ENCODE measurements at places on chromosomes 5 and 9. TPM values are rescaled to one million over a fixed set of nuclear protein-coding genes. Genes with fewer than 3 reads are reported as not detected.

DNA sequence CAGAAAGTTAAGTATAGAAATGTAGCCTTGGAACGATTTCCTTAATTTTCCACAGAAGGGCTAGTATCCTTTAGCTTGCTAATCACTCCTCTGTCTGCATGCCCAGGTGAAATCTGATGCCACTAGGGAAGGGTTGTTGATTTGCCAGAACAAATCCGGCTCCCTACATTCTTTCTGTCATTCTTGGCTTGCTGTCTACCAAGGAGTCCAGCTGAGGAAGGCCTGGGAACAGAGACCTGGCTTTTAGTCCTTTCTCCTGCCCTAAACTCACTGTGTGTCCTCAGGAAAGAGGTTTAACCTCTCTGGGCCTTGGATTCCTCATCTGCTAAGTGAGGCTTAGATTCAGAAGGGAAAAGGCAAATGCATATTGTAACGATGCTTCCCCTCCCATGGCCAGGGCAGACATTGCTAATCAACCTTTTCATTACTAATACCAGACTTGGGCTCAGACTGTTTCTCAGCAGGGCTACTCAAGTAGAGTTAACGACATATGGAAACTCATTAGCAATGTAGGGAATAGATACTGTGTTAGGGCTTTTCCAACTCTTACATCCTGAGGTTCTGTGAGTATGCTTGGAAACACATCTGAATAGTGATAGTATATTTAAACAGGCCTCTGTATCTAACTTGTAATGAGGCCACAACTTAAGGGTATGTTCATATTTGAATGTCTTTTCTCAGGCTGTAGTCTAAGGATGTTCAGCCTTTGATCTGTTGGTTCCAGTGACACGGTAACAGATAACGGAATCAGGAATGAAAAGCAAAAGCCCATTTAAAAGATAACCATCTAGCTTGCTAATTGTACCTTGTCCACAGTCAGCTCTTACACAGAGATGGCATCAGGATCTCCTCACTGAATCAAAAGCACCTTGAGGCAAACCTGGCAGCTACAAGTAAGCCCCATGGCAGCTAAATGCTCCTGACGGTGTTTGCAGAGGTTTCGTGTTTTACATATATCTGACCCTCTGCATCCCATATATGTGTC is 4.1 kb downstream of the GALNT10 start:
- DNase-seq, result no peak

GRCh38 chr9:91220021-91220420 is 141.7 kb downstream of the AUH start:
- no peak for DNase-seq

The SLC35D2 gene
- 16.2 TPM for total RNA-seq

The IRX1 gene
- total RNA-seq, result not detected

DNA sequence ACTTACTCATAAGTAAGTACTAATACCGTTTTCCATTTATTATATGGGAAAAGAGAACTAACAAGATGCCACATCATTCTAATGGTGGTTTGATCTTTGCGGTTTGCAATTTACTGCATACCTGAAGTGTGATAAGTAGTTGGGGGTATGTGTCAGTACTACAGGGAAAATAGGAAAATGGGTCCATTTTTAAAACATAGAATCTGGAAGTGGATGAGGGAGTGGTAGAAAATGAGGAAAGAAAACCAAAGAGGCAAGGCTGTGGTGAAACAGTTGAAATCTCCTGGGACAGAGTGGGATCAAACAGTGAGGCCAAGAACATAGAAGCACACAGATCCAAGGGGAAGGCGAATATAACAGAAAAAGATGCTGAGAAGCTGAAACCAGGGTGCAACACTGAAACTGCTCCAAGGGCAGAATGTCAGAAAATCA is 6.7 kb downstream of the ADAMTSL1 start:
- DNase-seq, result no peak

DNA sequence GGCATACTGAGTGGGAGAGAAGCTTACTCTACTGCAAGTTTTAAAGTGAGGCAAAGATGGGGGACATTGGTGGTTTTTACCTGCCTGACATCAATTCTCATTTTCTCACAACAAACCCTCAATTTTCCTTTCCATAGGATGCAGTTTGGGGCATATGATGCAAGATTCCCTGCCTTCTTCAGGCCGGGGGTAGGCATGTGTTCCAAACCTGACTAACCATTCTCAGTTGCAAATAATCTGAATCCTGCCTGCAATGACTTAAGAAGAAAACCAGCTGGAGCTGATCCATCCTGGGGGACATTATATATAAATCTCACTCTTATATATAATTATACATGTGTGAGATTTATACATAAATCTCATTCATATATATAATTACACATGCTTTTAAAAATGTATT is 223.6 kb upstream of the EFNA5 start:
- no peak for DNase-seq

DNA sequence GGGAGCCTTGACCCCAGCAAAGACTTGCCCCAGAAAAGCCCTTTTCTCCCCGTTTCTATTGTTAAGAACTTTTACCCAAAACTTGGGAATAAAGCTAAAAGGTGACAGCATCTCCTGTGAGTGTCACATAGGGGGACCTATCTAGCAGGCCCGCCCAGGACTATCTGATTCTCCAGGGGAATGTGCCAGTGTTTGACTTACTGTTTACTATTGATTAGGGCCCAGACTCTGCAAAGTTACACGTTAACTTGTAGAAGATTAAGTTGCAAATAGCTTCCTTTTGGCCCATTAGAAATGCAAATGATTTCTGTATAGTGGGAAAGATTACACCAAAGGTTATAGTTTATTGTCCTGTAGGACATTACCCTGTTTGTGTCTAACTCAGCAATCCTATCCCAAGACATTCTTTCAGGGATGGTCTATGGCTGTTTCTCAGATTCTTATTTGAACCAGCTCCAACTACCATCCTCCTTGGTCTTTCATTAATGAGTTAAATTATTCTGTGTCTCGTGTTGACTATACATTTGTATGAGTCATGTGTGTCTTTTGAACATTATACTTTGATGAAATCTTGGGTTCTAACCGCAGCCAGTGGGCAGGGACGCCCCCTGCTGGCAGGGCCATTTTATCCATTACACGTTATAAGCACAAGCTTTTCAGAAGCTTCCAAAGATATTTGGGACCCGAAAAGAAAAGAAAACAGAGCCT is 60.7 kb downstream of the HRH2 start:
- no peak for DNase-seq

- no peak for DNase-seq
Measured at GRCh38 chr9:98593354-98594253, 115.1 kb downstream of the GABBR2 start.

DNA sequence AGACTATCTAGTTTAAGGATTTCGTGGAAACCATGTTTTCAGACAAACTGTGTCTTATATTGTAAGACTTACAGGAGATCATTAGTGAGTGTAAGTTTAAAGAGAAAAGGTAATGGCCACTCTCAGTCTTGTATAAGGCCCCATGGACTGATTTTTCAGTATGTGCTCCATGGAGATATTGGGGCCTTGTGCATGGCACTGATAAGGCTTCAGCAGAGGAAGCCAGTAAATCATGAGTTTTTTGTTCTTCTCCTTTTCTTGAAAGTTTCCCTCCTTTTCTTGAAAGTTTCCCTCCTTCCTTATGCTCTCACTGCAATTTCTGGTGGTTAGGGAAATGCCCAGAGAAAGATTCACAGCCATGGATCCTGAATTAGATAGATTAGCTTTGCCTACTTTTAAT is 471.3 kb downstream of the LRRC70 start:
- no peak for DNase-seq

The CCNI2 gene
- 1.1 TPM for total RNA-seq

DNA sequence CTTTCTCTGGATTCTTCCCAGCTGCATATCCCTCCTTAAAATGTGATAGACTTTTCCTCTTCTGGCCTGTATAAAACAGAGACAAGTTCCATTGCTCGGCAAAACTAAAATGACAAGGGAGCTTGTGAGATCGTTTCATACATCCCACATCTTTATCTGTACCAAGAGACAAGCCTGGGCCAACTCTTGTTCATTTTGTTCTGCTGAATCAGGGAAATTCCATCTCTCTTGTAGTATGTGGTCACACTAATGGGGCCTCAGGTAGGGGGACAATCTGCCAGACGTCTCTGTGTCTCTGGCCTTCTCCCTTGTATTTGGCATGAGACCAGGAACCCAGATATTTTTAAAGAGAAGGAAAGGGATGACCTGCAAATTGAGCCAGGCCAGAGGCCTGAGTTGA is 18.6 kb upstream of the PAPPA start:
- DNase-seq, result no peak

GRCh38 chr9:94086486-94087345 is 2.5 kb downstream of the PTPDC1 start:
- no peak for DNase-seq

The CFAP90 gene
- not detected for total RNA-seq

- DNase-seq, result no peak
Measured at GRCh38 chr5:135839566-135839965, 5.1 kb downstream of the SLC25A48 start.

GRCh38 chr5:172010278-172010677 is 3.8 kb upstream of the FBXW11 start:
- no peak for DNase-seq

The SPEF2 gene
- 1.00 TPM for total RNA-seq

DNA sequence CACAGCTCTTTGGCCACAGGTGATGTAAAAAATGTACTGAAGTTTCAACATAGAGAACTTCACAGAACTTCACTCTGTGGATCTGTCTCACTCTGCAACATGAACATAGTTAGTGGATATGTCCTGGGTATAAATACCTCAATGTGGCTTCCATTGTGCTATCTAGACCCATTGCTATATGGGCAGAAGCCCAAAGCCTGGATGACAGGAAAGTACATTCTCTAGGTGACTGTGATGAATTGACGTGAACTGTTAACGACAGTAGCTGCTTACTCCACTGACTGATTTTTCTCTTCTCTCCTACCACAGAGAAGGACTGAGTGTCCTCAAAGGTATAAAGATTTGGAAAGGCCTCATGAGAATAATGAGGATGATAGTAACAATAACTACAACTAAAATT is 270.1 kb upstream of the FTMT start:
- DNase-seq, result no peak

GRCh38 chr9:94232428-94232827 is 26.7 kb upstream of the ZNF169 start:
- DNase-seq, result no peak

GRCh38 chr9:70127540-70128416 is 84.1 kb downstream of the MAMDC2 start:
- DNase-seq, result no peak

- no peak for DNase-seq
Measured at GRCh38 chr5:6418679-6419276, 29.9 kb upstream of the UBE2QL1 start.

The DMGDH gene
- 0.87 TPM for total RNA-seq

DNA sequence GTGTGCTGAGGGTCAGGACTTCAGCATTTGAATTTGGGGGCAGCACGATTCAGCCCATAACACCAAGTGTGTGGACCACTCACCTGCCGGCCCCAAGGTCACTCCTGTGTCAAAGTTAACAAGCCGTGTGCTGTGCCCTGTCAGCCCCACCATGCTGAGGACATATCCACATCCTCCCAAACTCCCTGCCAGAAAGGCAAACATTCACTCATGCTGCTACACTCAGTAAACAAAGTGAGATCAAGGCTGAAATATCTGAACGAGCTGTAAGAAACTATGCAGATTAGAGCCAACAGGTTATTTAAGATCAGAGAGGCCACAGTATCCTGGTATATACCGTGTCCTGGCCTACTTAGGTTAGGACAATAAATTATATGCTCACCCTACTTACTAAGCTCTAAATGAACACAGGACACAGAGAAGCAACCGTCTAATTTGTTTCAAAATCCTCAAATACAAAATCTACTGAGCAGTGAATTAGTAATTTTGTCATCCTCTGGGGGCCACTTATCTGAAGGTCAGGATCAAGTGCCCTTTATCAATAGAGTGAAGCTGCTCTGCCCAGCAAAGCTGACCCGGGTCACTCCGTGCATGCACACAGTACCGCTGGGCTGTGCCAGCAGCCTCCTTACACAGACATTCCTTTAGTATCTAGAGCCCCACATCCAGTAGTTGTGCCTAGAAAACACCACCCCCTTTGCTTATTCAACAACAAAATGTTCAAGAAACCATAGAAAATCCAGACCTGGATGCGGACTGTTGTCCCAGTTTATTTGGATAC is 28.2 kb downstream of the RETREG1 start:
- no peak for DNase-seq

GRCh38 chr9:73869264-73869663 is 627.9 kb upstream of the RORB start:
- DNase-seq, result peak; percentile 20

The IL4 gene
- total RNA-seq, result not detected

DNA sequence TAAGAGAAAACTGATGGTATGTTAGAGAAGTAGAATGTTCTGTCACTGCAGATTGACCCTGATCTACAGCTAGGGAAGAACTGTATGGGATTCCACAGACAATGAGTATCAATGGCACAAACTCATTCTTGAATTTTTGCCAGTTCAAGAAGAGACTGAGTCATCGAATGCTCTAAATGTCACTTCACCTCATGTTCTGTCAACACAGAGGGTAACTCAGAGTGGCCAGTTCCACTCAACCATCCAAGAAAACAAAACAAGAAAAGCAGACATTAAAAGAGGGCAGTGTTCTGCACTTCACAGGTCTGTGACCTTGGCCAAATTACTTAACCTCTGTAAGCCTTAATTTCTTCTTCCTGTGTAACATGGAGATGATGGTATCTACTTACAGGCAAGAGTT is 132.2 kb upstream of the HMHB1 start:
- DNase-seq, result no peak

The ZFP62 gene
- 61.8 TPM for total RNA-seq

The TMEM252 gene
- total RNA-seq, result not detected

GRCh38 chr5:57698802-57699201 is 216.2 kb upstream of the ACTBL2 start:
- DNase-seq, result no peak

GRCh38 chr5:2687746-2688145 is 63.7 kb downstream of the IRX2 start:
- DNase-seq, result no peak

The SLC34A1 gene
- total RNA-seq, result not detected

The CD72 gene
- total RNA-seq, result 110 TPM

The GARIN3 gene
- not detected for total RNA-seq

The MED7 gene
- 19.3 TPM for total RNA-seq
